ENCODE measurements at places on chromosomes 7 and 10. TPM values are rescaled to one million over a fixed set of nuclear protein-coding genes. Genes with fewer than 3 reads are reported as not detected.

NME8 gene
- not detected for total RNA-seq

EVX1 gene
- total RNA-seq: not detected

GIGYF1 gene
- 20.4 TPM for total RNA-seq

PSD gene
- 20.2 TPM for total RNA-seq

ASZ1 gene
- not detected for total RNA-seq

ABCB1 gene
- total RNA-seq: 10.5 TPM
